PC-3 (cell line): ENCODE measurements at places on chromosomes 12 and 14. TPM values are rescaled to one million over a fixed set of nuclear protein-coding genes. Genes with fewer than 3 reads are reported as not detected.

DNA sequence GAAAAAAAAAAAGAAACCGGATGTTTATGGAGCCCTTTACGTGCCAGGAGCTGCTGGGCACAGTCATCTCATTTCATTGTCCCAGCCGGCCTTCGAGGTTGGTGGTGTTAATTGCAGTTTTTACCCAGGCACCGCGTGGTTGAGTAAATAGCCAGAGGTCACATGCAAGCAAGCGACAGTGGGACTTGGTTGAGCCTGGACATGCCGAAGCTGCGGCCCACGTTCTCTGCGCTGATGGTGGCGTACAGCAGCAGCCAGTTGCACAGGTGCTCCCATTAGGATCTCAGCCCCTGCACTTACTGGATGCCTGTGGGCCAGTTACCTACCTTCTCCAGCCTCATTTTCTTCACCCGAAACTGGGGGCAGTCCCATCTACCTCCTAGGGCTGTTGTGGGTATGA, 54.0 kb downstream of the TSPAN9 start:
- no peak for DNase-seq

- peak; percentile 29 for DNase-seq
Measured at GRCh38 chr14:65336191-65336591, 76.3 kb upstream of the FUT8 start.

POTEM gene
- total RNA-seq: 0.12 TPM in 1 of 2 replicates, not detected in the other

GRCh38 chr12:49255857-49256637, 8.8 kb upstream of the TUBA1C start:
- DNase-seq: no peak

DTX1 gene
- total RNA-seq: not detected in 2 replicates

TMPRSS12 gene
- not detected in 2 replicates for total RNA-seq

DNA sequence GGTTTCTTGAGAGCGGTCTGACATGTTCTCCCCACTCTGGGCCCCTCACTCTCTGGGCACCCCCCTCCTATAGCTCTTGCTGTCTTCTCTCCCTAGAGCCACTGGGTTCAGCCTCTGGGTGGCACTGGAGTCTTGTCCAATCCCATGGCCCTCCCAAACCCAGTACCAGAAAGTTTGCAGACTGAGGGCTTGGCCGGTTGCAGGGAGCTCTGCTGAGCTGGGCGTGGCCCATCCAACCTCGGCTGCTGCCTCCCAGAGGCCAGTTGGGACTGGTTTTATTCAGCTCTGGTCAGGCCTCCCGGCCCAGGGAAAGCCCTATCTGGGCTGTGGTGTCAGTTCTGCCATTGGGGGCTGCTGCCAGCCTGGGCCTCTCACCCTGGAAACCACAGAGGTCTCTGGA, 37.9 kb downstream of the ISCA2 start:
- peak; percentile 56 for DNase-seq

DNA sequence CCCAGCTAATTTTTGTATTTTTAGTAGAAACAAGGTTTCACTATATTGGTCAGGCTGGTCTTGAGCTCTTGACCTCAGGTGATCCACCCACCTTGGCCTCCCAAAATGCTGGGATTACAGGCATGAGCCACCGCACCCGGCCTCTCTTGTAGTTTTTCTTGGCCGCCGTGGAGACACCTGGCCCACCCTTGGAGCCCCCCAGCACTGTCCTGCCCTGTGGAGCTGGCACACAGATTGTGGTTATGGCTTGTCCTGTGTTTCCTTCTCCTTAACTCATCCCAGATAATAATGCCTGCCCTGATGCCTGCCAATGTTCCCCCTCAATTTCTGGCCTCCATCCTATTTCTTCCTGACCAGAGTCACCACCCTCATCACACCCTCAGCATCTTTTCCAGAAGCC, 57.9 kb downstream of the CHGA start:
- no peak for DNase-seq

DNA sequence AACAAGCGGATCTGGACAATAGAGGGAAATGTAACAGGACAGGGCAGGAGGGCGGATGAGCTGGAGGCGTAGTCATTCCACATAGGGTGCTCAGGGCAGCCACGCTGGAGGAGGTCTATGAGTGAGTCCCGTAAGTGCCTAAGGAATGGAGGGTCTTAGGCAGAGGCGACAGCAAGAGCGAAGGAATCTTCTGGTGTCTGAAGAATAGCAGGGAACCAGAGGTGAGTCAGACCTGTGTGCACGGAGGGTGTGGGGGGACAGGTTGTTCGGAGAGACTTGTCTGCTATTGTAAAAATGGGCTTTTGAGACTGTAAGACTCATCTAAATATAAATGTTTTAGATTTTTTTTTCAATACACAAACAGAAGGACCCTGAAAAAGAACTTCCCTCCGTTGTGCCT, 70.6 kb downstream of the SETD3 start:
- DNase-seq: no peak

TMEM179 gene
- total RNA-seq: not detected in 2 replicates

DNA sequence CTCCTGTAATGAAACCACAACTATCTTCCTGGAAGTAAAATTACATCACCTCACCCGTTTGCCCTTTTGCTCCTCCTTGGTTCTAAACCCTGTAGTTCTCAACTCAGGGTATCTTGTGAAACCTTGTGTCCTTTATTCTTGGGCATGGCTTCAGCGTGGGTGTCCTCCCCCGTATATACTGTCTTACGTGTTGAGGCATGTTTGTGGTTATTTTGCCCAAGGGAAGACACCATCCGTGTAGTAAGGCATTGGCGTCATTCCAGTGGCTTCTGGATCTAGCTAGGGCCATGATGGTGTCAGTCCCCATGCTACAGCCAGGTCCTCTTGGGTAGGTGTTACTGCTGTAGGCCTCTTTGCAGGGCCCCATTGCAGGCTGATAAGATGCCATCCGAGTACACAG, 115.4 kb downstream of the ZFP36L1 start:
- DNase-seq: no peak

TWF1 gene
- 167 and 226 TPM in 2 replicates for total RNA-seq

ISCA2 gene
- 30.1 and 32.3 TPM in 2 replicates for total RNA-seq

GRCh38 chr12:92604786-92605185, 98.0 kb upstream of the PLEKHG7 start:
- no peak for DNase-seq
